ENCODE measurements at places on chromosomes 12 and 14.

GRCh38 chr14:82915381-82915780 lies 1381.7 kb upstream of the SEL1L start:
- no peak for DNase-seq

DNA sequence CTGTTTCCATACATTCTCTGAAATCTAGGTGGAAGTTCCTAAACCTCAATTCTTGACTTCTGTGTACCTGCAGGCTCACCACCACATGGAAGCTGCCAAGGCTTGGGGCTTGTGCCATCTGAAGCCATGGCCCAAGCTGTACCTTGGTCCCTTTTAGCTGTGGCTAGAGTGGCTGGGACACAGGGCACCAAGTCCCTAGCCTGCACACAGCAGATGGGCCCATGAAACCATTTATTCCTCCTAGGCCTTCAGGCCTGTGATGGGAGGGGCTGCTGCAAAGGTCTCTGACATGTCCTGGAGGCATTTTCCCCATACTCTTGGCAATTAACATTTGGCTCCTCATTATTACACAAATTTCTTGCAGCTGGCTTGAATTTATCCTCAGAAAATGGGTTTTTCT lies 40.0 kb upstream of the COCH start:
- no peak for DNase-seq

DNA sequence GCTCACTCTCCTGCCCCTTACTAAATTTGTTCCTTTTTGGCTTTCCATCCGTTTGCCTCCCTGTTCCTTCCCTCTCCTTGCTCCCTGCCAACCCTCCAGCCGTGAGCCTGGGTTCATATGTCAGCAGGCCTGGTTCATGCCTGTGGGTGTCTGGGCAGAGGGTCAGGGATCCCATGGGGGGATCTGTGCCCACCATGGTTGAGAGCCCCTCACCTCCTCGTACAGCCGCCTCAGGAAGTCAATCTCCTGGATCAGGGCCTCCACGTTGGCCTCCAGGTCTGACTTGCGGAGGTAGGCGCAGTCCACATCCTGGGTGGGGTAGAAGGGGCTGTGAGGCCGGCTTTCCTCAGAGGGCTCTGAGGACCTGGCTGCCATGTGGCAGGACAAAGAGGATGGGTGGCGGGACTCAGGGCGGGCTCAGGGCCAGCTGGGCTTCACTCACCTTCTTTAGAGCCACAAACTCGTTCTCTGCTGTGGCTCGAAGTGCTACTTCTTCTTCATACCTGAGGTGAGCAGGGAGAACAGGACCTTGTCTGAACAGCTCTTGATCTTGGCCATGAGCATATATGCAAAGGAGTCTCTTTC lies 3.6 kb downstream of the KRT83 start:
- DNase-seq: no peak

DNA sequence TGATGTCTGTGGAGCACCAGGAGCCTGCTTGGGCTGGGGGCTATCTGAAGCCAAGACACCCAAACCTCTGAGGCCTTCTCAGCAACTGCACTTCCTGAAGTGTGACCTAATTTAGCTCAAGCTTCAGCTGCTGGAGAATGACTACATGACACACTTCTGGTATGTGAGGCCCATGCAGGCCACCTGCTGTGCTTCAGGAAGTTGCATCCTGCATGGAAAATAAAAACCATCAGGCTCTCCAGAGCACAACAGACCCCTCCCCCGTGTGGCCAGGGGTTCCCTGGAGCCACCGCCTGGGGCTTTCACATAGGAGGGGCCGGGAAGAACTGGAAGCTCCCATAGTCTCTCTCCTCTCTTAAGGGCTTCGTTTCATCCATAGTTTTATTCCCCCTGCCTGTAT lies 217.7 kb downstream of the SLC15A4 start:
- DNase-seq: no peak

GRCh38 chr12:91099836-91100235 lies 11.5 kb downstream of the LUM start:
- no peak for DNase-seq

DNA sequence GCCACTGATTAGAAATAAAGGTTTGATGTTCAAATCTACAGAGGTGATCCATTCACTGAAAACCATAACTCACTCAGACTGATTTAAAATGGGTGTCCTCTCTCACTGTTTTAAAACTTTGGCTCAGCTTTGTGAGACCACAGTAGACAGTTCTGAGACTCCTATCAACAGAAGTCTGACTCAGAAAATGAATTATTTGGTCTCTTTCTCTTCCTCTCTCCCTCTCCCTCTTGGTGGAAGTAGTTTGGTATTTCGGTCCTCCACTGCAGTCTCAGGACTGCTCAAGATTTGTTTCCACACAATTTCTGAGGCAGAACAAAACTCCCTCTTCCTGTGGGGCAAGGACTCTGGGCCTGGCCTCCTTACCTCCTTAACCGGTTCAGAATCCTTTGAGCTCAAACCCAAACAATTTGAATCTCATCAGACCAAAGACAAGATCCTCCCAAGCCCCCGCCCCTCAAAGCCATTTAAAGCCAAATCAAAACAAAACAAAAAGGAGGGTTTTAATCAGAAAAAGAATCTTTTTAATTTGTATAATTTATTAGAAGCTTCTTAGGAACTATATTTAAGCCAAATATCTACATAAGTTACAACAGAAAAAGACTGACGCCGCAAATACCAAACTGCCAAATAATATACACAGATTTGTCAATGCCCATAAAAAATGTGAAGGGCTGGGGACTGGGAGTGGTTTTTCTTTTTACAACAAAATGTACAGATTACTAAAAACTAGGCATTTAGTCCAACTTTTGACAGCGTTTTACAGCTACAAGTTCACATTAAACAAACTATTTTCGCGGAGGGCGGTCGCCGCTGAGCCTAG lies 3.9 kb downstream of the NKX2-1 start:
- DNase-seq: no peak

DNA sequence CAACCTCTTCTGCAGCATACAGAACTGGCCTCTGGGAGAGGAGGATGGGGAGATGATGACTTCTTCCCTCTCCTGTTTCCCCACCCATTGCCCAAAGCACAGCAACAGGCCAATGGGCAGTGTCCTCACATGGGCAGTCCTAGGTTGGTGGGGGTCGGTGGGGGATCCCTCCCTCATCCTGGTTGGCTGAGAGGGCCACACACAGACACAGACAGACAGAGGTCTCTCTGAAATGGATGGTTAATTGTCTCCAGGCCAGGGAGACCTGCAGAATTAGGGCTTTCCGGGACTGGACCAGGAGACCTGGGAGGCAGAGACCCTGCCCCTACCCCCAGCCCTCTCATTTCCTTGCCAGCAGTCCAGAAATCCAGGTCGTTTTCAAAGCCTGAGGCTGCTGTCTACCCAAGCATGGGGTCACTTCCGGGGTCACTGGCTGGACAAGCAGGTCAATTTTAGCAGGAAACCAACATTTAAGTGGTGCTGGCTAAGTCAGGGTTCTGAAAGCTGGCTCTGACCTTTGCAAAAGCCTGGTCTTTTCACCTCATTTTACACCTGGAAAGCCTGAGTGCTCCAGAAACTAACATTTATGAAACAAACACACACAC lies 48.6 kb upstream of the TBX3 start:
- no peak for DNase-seq

- no peak for DNase-seq
These were observed 272.0 kb downstream of the ZFP36L1 start for GRCh38 chr14:68520637-68521556.

DNA sequence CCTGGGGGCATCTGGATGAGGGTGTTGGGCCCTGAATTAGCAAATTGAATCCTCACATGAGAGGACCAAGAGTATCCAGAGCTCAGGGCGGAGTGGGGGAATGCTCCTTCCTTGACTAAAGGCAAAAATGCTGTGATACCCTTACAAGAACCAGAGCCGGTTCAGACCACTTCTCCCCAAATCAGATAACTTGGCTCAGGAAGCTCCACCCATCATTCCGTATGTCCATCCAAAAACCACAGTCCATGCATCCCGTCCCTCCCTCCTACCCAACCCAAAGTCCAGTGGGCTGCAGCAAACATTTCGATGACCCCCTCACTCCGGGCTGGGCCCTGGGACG lies 22.4 kb downstream of the DIO3 start:
- DNase-seq: no peak

DNA sequence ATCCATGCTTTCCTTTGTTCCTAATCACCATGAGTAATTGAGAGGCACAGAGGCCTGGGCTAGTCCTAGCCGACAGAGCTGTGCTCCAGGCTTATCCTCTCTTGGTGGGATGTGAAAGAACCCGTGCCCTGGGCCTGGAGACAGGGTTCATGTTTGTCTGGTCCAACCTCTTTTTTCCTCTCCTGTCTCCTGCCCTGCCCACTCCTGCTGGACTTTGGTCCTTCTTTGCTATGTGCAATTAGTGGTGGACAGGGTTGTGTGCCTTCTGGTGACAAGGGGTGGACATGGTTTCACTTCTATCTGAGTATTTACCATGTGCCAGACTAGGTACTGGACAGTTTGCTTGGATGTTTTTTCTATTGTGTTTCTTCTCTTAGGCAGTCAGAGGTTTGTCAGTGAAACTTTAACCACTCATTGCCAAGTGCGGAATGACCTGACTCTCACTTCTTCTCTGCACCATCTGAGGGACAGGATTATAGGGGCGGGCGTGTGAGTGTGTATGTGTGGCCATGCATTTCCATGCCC lies 126.1 kb downstream of the SMOC1 start:
- no peak for DNase-seq

GRCh38 chr12:90410962-90411361 lies 544.0 kb downstream of the CCER1 start:
- DNase-seq: no peak

GRCh38 chr14:92026548-92027190 lies 13.2 kb downstream of the TRIP11 start:
- DNase-seq: no peak

DNA sequence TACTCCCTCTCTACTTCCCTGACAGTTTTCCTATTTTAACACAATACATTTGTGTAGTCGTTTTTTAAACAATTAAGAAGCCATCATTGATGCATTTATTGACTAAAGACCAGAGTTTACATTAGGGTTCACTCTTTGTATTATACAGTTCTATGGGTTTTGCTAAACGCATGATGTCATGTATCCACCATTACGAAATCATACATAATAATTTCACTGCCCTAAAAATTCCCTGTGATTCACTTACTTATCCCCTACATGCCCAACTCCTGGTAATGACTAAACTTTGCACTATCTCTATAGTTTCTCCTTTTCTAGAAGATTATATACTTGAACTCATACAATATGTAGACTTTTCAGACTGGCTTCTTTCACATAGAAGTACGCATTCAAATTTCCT lies 1016.5 kb upstream of the FOXG1 start:
- DNase-seq: no peak

DNA sequence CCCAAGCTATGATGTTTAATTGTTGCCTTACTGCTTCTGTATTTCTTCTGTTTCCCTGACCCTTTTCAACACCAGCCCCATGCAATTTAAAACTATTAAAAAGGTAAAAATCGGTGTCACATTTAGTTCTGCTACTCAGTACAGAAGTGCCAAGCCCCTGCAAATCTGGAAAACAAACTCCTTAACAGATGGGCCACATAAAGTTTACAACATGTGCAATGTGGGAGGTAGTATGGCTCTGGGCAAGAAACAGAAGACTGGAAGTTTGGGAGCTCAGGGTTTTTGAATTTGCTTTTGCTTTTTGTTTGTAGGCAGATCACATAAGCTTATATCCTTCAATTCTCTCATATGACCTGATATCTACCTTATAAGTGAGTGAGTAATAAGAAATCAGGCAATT lies 404.0 kb upstream of the ATP2B1 start:
- DNase-seq: no peak

GRCh38 chr12:64042911-64043310 lies 179.2 kb downstream of the KICS2 start:
- no peak for DNase-seq

DNA sequence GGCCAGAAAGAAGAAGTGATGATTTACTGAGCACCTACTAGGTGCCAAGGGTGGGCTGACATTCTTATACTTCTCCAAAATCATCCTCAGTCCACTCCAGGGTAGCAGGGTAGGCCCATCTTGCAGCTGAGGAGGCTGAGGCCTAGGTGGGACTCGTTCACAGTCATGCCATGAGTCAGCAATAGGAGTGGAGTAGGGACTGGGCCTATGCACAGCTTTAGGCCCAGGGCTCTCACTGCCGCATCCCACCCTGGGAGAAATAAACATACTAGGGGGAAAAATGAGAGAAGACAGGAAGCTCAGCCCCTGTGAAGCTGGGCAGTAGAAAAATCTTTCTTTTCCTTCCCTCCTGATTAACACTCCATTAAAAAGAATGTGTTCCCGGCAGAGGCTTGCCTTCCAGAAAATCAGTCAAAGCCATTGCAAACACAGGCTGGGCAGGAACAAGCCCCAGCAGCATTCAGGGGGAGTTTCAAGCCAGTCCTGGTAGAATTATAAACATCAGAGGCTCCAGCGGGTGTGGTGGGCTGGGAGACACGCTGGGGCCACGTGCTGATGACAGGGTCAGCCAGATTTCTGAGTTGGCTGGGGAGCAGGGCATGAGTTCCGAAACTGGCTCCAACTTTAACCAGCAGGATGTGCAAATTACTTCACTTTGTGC lies 1.8 kb downstream of the HSPB8 start:
- no peak for DNase-seq

DNA sequence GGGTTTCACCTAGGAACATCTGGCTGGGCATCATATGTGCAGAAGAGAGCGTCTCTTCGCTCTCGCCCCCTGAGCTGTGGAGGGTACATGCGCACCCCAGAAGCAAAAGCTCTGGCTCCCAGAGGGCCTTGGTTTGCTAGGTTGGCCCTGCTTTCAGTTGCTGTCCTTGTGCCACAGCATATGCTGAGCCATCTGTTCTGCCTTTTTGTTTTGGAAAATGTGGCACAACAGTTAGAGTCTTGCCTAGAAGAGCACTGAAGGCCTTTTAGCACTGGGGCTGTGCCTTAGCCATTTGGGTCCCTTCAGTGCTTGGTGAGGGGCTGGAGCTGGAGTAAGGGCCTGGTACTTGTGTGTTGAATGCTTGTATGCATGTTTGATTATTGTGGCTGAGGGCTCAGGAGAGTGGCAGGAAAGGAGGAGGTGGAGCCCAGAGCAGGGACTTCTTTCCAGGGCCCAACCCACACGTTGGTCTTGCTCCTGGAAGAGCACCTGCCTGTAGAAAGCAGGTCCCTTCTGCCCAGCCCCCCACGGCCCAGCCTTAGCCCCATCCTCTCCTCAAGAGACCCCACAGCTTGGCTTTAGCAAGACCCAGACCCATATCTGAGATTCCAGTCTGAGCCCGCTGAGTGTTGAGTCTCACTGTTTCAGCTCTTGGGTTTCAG lies 113.7 kb downstream of the SLC25A47 start:
- no peak for DNase-seq

DNA sequence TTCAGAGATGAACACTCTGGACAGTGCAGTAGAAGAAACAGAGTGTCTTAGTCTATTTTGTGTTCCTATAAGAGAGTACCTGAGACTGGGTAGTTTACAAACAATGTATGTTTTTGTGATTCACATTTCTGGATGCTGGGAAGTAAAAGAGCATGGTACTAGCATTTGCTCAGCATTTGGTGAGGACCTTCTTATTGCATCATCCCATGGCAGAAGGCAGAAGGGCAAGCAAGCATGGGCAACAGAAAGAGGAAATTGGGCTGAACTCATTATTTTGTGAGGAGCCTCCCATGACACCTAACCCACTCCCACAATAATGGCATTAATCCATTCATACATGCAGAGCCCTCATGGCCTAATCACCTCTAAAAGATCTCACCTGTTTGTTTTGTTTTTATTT lies 8.0 kb downstream of the ANKS1B start:
- DNase-seq: no peak
